ENCODE measurements at places on chromosomes 3 and 15. TPM values are rescaled to one million over a fixed set of nuclear protein-coding genes. Genes with fewer than 3 reads are reported as not detected.

- DNase-seq: no peak
Measured at GRCh38 chr15:57503051-57503702, 88.5 kb upstream of the MYZAP start.

DNA sequence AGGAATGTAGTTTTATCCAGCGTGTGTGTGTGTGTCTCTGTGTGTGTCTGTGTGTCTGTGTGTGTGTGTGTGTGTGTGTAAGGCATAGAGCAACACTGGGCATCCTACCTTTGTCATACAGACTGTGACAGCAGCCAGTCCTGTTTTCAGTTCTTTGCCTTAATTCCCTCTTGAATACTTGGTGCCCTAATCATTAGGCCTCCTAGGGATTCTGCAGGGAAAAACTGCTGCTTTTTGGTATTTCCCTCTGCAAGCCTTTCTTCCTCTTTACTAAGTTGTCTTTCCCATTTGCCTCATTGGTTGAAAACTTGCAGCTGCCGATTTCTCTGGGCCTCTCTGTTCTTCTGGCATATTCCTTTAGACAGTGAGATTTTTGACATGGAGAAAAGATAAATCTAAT lies 9.2 kb downstream of the SLC25A36 start:
- DNase-seq: no peak

DNA sequence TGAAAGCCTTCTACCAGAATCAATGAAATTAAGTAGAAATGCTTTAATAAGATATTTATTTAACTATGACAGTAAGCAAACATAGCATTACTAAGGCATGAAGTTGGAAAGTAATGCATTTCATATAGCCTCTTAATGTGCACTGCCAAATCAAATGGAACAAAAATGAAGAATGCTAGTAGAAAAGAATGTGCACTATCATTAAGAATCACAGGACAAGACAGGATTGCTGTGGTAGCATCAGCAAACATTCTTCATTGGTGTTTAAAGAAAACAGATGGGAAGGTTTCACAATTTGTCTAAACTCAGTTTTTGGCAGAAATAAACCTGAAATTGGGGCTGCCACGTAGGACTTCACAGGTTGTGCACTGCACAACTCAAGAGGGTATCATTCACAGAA lies 168.9 kb downstream of the CNTN3 start:
- no peak for DNase-seq

Gene NBEAL2
- total RNA-seq: 37.8 TPM
